Mesothelial cell of epicardium (in vitro differentiated cells): ENCODE measurements at places on chromosomes 2 and 18. TPM values are rescaled to one million over a fixed set of nuclear protein-coding genes. Genes with fewer than 3 reads are reported as not detected.

Gene TCF23
- total RNA-seq = 0.04 TPM in 1 of 3 replicates, not detected in the others

Gene IL36G
- not detected in 3 replicates for total RNA-seq

Gene IL18R1
- total RNA-seq = 0.71 to 2.3 TPM (median 1.1 TPM) in 3 replicates

Gene KIF5C
- total RNA-seq = 1.3 to 2.3 TPM (median 1.3 TPM) in 3 replicates

Gene ME2
- total RNA-seq = 32.8 to 37.3 TPM (median 35.8 TPM) in 3 replicates

Gene CDH2
- 44.9 to 46.6 TPM (median 45.0 TPM) in 3 replicates for total RNA-seq

Gene SPP2
- total RNA-seq = not detected in 3 replicates

Gene GKN2
- total RNA-seq = not detected in 3 replicates

Gene FTCDNL1
- total RNA-seq = 1.5 to 2.1 TPM (median 1.5 TPM) in 3 replicates

Gene MC4R
- total RNA-seq = not detected in 3 replicates

Gene CRYGA
- not detected in 3 replicates for total RNA-seq

Gene CXCR2
- total RNA-seq = 0.31 to 0.83 TPM (median 0.32 TPM) in 3 replicates

Gene CACNB4
- 3.3 to 4.1 TPM (median 3.5 TPM) in 3 replicates for total RNA-seq

Gene SULT1C4
- total RNA-seq = 16.0 to 17.5 TPM (median 17.5 TPM) in 3 replicates

Gene MYO7B
- 0.04 to 0.55 TPM (median 0.25 TPM) in 3 replicates for total RNA-seq

Gene TPO
- total RNA-seq = not detected in 3 replicates

Gene ANKRD30BL
- not detected in 3 replicates for total RNA-seq

Gene IL37
- total RNA-seq = not detected in 3 replicates

Gene AKAIN1
- total RNA-seq = not detected in 3 replicates

Gene PDE11A
- 22.9 to 25.6 TPM (median 23.9 TPM) in 3 replicates for total RNA-seq

Gene CFLAR
- 37.0 to 43.9 TPM (median 40.8 TPM) in 3 replicates for total RNA-seq

Gene ITSN2
- total RNA-seq = 19.6 to 21.7 TPM (median 21.6 TPM) in 3 replicates

Gene ASXL3
- total RNA-seq = 34.0 to 36.7 TPM (median 36.0 TPM) in 3 replicates

Gene ARHGAP25
- total RNA-seq = 1.2 to 1.4 TPM (median 1.3 TPM) in 3 replicates

Gene TEX44
- not detected in 3 replicates for total RNA-seq

Gene TFCP2L1
- total RNA-seq = 0.13 to 0.54 TPM (median 0.16 TPM) in 3 replicates

Gene MROH2A
- not detected in 3 replicates for total RNA-seq

Gene SIX3
- not detected in 3 replicates for total RNA-seq

Gene SLC23A3
- total RNA-seq = 1.6 to 2.6 TPM (median 1.7 TPM) in 3 replicates

Gene SLC5A7
- total RNA-seq = 0.11 TPM in 1 of 3 replicates, not detected in the others

Gene DNAH7
- total RNA-seq = 0.63 to 0.86 TPM (median 0.71 TPM) in 3 replicates

Gene REG1B
- total RNA-seq = not detected in 3 replicates

Gene HOXD12
- total RNA-seq = 0.27 to 0.40 TPM (median 0.27 TPM) in 3 replicates

Gene SRD5A2
- not detected in 3 replicates for total RNA-seq

Gene POTEC
- not detected in 3 replicates for total RNA-seq

Gene RGPD3
- total RNA-seq = 0.09 to 0.18 TPM (median 0.18 TPM) in 3 replicates

Gene MDH1
- 134 to 140 TPM (median 136 TPM) in 3 replicates for total RNA-seq

Gene GAREM2
- total RNA-seq = 25.0 to 27.5 TPM (median 26.4 TPM) in 3 replicates

Gene DSC3
- 29.1 to 32.6 TPM (median 30.9 TPM) in 3 replicates for total RNA-seq

Gene YWHAQ
- 240 to 248 TPM (median 248 TPM) in 3 replicates for total RNA-seq

Gene SCN7A
- total RNA-seq = 2.2 to 2.6 TPM (median 2.5 TPM) in 3 replicates

Gene RAD51AP2
- total RNA-seq = 0.13 to 0.18 TPM (median 0.16 TPM) in 3 replicates

Gene BOK
- 33.0 to 37.2 TPM (median 36.0 TPM) in 3 replicates for total RNA-seq

Gene GCKR
- total RNA-seq = not detected in 3 replicates

Gene ZNF804A
- total RNA-seq = 2.7 to 2.8 TPM (median 2.7 TPM) in 3 replicates

Gene DPP10
- 73.0 to 82.0 TPM (median 74.1 TPM) in 3 replicates for total RNA-seq

Gene FOXD4L1
- total RNA-seq = 0.16 to 0.50 TPM (median 0.49 TPM) in 3 replicates

Gene UGT1A5
- total RNA-seq = not detected in 3 replicates
